ENCODE measurements at places on chromosomes 6 and 20.
A peak's percentile ranks its signal among the peaks of the same experiment; 100 is the strongest.

DNA sequence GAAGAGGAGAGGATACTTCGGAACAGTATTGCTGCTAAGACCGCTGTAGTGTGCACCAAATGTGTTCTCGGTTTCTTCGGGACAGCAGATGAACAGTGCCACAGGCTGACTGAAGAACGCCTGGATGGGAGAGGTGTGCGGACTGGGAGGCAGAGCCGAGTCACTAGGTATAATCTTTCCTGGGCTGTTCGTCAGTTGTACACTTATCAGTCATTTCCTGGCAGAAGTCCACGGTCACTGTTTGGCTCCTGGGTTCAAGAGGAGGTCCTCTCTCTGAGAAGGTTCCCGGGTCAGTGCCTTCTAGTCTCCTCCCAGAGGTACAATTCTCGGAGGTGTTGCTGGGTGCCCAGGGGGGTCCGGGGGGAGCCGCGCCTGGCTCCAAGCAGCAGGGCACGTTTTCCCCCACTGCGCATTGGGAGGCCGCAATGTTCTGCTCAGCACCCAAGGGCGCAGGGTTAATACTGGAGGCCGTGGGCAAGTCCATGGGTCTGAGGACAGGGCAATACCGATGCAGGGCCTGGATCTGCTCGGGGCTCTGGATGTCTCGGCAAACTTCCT, 38.1 kb downstream of the GJA10 start:
- DNase-seq: no peak

DNA sequence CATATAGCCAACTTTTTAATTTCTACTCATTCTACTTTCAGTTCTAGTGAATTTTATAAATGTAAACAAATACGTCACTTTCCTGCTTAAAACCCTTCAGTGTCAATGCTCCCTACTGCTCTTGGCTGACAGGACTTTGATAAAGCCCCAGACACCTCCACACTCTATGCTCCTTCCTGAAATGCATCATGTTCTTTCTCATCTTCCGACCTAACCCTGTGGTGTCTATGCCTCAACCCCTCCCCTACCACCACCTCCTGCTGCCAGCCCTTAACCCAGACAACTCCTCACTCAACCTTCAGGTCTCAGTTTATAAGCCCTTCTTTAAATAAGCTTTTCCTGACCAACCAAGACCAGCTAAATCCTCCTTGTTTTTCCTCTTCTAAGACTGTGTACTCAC, 19.1 kb downstream of the TLDC2 start:
- no peak for DNase-seq

DNA sequence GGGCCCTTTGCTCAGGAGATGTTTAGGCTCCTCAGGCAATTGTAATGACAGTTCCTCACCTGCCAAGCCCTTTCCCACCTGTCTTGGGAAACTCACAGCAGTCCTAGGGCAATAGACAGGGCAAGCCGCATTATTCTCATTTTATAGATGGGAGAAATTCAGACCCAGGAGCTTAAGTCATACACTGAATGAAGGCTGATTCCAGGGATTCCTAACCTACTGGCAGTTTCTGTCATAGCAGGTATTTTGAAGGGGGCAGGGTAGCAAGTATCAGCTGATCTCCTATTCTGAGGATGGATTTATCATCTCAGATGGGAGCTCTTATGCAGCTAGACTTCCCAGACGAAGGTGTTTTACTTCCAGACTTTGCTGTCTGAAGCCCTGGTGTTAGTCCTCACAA, 61.4 kb upstream of the MYL9 start:
- DNase-seq: no peak

DNA sequence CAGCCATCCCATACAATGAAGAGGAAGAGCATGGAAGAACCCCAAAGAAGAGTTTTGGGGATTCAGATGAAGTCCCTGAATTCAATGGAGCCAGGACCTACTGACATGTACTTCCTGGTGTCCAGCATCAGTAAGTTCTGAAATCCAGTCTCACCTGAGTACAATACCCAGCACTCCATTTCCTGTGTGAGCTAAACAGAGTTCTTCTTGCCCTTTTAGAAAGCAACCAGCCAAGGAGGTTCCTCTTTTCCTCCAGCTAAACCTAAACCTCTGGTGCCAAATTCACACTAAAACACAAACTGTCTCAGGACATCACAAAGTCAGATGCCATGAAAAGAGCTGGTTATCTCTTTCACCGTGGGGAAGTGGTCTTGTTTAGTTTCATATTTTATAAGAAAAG, 71.5 kb downstream of the PKHD1 start:
- no peak for DNase-seq

DNA sequence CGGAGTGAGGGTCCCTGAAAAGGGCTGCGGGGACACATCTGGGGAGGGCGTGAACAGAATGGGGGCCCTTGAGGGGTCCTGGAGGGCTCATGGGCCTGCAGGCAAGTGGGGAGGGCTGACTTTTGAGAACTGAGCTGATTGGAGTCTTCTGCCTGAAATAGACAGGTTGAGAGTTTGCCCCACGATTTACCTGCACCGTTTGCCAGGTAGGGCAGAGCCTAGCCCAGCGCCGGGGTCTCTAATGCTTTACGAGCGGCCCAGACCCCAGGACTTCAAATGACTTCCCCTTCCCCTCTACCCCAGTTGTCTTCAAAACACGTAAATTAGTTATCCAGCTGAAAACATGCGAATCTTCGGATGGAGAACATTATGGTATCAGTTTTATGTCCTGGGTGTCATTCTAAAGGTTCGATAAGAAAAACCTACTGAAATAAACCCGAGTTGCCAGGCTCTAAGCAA, 1.3 kb downstream of the PLCB1 start:
- no peak for DNase-seq

- no peak for DNase-seq
Measured at GRCh38 chr20:14916360-14916920, 579.0 kb upstream of the FLRT3 start.

GRCh38 chr6:32439139-32439538, 548 bp upstream of the HLA-DRA start:
- no peak for DNase-seq

DNA sequence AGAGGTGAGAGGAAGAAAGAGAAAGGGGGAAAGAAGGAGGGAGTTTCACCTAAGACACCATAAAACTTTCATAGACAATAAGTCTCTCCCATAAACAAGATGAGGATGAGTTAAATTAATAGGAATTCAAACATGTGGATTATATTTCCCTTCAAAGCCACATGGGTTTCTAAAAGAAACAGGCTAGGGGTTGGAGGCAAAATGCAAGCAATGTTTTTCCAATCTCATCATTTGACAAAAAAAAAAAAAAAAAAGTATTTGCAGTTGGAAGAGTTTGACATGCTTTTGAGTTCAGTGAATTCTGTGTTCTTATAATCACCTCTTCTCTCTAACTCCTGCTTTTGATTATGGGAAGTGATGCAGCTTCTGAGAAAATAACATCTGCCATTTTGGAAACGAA, 286.5 kb upstream of the PRND start:
- no peak for DNase-seq

DNA sequence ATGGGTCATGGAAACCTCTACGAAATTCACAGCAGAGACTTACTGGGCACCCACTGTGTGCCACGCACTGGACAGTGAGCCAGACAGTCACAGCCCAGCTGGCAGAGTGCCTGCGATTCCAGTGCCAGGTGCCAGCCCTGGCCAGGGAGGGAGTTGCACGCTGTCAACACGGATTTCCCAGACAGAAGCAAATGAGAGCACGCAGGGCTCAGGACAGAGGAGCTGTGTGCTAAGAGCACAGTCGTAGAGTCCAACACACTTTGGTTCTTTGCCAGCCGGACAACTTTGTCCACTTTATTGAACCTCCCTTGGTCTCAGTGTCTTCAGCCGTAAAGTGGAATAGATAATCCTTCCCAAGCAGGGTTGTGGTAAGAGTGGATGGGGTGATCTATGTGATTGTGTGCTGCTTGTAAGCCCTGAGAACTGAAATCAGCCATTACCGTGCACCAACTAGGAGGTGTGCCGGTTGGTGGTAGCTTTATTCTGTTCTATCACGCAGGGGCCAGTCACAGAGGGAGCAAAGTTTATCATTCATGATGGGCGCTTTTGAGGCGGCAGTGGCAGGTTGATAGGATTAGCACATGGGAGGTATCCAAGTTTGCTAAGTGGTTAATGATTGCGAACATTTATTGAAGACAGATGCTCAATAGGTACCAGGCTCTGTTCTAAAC, 40.6 kb downstream of the SIRPA start:
- DNase-seq: no peak

GRCh38 chr20:35985806-35986205, 17.4 kb downstream of the CNBD2 start:
- DNase-seq: no peak

DNA sequence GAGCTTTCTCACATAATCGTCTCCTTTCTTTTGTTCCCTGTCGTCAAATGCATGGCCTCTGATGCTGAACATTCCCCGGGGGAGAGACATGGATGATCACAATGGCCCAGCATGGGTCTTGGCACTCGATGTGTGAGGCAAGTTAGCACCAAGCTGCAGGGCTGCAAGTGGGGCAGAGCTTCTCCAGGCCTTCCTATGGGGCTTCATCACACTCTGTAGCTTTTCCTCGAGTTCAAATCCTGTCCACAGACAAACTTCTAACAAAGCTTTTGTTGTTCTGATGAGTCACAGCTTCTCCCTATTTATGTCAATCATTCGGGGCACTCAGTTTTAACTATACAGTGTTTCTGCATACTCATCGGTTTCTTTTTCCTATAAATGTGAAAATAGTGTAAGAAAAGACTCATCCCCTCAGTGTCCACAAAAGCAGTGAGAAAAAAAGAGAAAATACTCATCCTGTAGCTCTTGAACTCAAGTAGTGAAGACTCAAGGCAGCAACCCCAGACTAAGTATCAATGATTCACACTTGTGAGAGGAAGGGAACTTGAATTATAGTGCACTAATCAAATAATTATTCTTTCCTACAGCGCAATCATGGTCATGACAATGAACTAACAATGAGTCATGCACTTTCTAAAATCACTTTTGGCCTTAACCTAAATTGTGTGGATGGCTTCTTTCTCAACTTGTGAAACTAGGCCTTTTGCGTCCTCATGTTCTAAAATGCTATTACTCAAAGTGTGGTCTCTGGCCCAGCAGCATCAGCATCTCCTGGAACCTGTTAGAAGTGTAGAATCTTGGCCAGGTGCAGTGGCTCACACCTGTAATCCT, 68.4 kb upstream of the NOX3 start:
- peak; percentile 45 for DNase-seq

DNA sequence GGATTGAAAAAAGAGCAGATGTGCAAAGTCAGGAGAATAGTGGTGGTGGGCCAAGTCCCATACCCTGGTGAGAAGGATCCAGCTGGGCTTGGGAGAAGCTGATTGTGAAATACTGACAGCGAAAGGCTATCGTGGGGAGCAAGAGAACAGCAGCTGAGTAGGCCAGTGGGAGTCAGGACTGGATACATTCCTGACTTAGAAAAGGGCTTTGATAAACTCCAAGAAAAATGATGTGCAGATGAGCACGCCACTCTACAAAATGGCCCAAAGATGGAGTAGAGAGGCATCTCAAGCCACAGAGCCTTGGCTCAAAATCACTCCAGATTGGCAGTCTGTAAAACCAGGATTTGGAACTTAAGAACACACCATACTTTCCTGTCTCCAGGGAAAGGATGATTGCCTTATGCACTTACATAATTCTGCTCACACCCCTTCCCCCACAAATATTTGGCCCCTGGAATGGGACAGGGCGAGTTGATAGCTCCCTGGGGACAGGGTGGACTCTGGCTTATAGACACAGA, 578.7 kb downstream of the MAFB start:
- no peak for DNase-seq

DNA sequence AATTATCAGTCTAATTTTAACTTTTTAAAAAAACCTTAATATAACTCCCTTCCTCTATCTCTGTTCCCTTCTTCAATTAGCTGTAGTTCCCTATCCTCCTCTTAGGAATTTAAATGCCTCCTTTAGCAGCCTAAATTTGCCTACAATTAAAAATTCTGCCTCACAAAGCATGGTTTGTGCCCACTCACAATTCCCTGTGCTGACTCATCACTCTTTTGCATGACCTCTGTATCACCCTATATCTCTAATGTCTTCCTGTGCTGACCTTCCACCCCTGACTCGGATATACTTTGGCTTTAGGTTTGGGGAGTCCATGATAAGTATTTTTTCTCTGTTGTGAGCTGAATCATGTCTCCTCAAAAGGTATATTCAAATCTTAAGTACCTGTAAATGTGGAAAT, 253.6 kb downstream of the RNF144B start:
- DNase-seq: no peak

GRCh38 chr6:163720005-163720404, 305.5 kb downstream of the QKI start:
- DNase-seq: peak; percentile 57

DNA sequence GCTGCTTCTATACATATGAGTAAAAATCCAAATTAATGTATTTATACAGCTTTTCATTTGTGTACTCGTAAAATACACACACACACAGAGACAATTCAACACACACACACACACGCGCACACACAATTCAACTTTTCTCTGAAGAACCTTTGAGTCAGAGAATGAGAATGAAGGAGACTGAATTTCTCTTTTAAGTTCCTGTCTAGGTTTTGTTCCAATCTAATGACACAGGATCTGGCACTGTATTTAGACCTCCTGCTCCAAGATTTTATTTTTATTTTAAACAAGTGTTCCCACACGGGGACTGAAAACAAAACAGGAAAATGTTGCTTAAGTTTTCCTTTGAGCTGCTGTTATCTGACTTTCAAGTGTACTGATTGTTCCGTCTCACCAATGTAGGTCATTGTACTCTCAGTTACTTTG, 250.8 kb downstream of the LAMA2 start:
- DNase-seq: no peak

GRCh38 chr6:87104667-87105066, 9.8 kb upstream of the CGA start:
- DNase-seq: no peak

DNA sequence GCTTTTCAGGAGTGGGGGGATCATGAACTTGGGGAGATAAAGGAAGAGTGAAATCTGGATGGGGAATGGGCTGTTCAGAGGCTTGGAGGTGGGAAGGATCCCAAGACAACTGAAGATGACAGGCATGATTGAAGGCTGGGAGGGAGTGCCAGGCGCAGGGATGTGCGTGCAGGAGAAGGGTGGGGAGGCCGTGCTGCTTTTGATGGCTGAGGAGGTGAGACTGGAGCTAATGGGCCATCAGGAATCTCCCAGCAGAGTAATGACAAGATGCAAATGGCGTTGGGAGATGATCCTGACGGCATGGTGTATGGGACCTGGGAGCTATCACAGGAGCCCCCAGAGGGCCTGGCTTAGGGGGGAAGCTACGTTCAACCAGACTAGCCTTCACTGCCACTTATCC, 1.6 kb downstream of the CPNE5 start:
- DNase-seq: no peak
